ENCODE measurements at places on chromosomes 2 and 18.
A peak's percentile ranks its signal among the peaks of the same experiment; 100 is the strongest.

- no peak for DNase-seq
Measured at GRCh38 chr2:136185981-136186776, 68.2 kb upstream of the CXCR4 start.

DNA sequence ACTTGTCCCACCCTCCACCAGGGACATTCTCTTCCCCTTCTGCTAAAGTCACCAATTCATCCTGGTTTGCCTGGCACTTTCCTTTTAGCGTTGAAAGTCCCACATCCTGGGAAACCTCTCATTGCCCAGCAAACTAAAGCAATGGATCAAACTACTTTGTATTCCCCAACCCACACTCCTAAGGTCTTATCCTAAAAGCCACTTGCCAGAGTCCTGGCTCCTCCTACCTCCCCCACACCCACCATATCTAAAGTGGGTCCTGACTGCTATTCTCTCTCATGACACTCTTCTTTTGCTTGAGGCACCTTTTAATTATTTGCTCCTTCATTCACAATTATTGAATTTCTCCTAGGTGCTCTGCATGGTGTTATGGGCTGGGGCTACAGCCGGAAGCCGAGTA lies 40.6 kb downstream of the GKN2 start:
- DNase-seq, result no peak

GRCh38 chr2:130754811-130755210 lies 529 bp upstream of the AMER3 start:
- DNase-seq, result no peak

- no peak for DNase-seq
Measured at GRCh38 chr2:105781274-105781978, 36.7 kb downstream of the NCK2 start.

GRCh38 chr2:144032566-144032965 lies 487.4 kb downstream of the ZEB2 start:
- no peak for DNase-seq

DNA sequence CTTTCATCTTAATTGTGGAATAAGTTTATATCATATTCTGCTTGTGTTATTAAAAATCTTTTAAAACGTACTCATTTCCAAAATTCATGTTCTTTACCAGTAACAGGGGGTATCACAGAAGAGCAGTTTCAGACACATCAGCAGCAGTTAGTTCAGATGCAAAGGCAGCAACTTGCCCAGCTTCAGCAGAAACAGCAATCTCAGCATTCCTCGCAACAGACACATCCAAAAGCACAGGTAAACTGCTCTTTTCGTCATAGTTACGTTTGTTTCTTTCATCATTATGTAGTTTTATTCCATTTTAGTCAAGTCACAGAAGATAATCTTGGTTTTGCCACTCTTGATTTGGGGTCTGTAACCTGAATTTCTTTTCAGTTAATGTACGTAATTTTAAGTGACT lies 93.5 kb upstream of the KIF5C start:
- DNase-seq, result no peak

GRCh38 chr2:162022290-162022945 lies 51.6 kb downstream of the DPP4 start:
- DNase-seq, result no peak

DNA sequence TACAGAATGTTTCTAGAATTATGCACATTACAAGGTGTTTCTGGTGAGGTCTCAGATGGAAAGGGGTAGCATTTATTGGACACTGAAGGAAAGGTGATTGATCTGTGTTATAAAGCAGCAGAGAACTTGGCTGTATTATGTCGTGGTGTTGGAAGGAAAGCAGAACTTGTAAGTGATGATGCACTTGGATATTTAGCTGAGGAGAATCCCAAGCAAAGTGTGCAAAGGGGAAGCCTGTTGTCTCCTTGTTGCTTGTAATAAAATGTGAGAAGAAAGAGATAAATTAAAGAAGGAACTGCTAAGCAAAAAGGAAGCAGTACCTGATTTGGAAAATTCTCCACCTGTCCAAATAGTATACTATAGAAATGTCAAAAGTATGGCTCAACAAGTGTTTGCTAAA lies 12.2 kb upstream of the SCYGR5 start:
- DNase-seq, result no peak

DNA sequence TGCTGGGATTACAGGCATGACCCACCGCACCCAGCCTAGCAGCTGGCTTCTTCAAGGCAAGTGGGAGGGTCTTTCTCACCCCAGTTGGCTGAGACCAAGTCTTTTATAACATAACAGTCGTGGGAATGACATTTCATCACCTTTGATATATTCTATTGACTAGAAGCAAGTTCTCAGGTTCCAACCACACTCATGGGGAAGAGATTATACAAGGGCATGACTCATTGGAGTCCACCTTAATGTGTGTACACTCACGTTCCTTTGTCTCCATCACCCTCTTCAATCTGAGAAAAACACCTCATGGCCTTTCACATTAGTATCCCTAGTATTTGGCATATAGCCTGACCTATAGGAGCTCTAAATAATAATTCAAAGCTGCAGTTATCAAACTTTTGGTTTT lies 2.8 kb upstream of the BBS5 start:
- no peak for DNase-seq

GRCh38 chr2:47056868-47057686 lies 98.0 kb downstream of the STPG4 start:
- no peak for DNase-seq

- DNase-seq, result no peak
Measured at GRCh38 chr2:200658278-200658864, 72.6 kb downstream of the AOX1 start.

- no peak for DNase-seq
Measured at GRCh38 chr2:216064014-216064630, 17.5 kb downstream of the PECR start.

DNA sequence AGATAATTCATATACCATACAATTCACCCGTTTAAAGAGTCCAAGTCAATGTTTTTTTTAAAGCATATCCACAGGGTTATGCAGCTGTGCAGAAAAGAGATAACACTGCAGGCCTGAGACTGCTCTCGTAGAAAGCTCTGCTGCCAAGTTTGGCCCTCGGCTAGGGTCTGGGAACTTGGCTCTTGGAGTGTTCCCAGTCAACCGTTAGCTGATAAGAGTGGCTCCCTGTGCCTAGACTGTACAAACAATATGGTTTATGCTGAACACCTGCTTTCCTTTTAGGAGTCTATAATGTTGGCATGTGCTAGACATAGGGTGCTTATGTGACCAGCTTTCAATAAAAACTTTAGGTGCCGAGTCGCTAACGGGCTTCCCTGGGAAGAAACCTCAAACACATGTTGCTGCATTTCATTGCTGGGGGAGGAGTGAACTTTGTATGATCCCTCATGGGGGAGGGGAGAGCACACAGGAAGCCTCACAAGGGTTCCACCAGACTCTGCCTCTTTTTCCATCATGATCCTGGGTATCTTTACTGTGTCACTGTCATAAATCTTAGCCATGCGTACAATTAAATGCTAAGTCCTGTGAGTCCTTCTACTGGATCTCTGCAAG lies 34.7 kb downstream of the RFX8 start:
- no peak for DNase-seq

GRCh38 chr2:180322781-180323180 lies 315.7 kb upstream of the CWC22 start:
- no peak for DNase-seq

DNA sequence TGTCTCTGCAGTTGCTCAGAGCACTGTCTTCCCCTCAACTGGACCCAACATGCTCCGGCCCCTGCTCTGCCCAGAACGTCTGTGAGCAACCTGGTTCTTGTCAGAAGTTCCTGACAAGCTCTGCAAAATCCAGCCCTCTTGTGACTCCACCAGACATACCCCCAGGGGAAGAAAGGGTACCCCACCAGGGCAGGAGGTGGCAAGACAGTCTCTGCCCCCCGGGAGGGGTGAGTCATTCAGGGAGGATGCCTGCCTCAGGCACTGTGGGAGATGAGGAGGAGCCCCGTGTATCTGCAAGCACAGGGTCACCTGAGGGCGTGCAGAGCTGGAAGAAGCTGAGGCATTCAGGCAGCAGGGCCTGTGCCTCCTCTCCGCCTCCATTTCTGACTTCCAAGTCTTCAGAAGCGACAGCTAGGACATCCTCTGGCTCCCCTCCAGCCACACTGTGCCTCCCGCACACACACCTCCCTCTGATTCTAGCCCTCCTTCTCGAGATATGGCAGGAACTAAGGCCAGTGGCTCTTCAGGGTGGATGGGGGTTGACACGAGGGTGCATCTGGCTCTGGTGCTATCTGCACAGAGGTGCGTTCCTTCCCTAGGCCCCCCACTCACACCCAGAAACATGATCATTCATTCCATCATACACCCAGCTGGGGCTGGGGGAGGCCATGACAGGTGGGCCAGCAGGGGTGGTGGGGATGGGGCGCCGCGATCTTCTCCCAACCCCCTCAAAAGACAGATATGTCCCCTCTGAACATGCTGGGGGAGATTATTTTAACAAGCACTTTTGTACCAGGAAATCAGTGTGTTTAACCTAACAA lies 222.2 kb downstream of the CYP26B1 start:
- peak; percentile 30 for DNase-seq

GRCh38 chr2:223923976-223924375 lies 21.2 kb downstream of the WDFY1 start:
- DNase-seq, result no peak

DNA sequence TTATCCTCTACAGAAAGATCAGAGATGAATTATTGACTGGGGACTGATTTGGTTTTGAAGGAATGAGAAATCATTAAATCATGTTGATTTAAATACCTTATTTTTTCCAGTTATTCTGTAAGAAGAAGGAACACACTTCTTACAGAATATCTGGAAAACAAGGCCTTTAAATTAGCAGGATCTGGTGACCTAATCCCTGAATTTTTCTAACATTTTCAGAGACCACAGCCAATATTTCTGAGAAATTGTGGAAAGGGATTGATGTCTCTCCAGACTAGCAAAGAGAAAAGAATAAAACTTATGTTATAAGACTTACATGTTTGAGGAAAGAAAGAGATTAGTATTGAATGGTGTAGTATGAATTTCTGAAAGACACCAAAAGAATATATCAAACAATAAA lies 104.0 kb downstream of the KCNE4 start:
- DNase-seq, result no peak

DNA sequence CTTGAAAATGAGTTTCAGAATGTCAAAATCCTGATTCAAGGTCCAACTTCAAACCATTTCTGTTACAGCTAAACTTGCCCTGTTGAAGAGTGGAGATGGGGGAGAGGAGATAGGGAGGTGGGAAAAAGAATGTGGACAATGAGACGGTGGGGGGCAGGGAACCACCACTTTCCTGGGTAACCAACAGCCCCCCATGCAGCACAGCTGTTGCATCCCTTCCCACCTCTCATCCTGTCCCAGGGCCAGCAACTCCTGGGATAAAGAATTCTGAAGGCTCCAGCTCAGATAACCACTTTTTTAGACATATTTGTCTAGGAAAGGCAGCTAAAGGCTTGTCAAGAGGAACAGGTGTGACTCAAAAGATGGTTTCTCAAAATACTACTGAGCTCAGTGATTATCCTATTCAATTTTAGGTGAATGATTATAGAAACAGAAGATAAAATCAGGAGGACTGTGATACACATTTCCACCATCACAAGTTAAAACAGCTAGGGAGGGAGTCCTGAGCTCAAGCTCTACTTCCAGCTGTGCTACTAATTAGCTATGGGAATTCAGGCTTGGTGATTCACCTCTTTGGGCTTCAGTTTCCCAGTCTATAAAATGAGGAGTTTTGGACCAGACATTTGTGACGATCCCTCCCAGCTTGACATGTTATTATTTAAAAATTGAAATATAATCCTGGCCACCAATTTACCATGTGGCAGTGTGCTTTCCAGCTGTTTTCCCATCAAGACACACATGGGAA lies 36.3 kb downstream of the HDHD2 start:
- no peak for DNase-seq

DNA sequence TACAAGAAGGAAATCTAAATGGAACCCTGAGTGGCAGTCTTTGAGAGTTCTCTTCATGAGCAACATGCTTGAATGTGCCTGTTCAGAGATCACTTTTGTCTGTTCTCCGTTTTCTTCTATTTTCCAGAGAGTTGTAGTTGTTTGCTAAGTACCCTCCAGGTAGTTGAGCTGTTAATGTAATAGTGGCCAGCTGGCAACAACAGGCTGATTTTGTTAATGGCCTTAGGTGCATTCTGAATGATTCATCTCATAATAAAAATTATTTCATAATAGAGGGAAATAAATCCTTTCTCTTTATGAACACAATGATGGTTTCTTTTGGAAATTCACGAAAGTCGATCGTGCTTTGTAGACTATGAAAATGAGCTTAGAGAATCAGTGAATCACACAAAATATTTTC lies 136.8 kb downstream of the LRP1B start:
- DNase-seq, result no peak

- no peak for DNase-seq
Measured at GRCh38 chr2:1842945-1843344, 98.6 kb upstream of the PXDN start.

DNA sequence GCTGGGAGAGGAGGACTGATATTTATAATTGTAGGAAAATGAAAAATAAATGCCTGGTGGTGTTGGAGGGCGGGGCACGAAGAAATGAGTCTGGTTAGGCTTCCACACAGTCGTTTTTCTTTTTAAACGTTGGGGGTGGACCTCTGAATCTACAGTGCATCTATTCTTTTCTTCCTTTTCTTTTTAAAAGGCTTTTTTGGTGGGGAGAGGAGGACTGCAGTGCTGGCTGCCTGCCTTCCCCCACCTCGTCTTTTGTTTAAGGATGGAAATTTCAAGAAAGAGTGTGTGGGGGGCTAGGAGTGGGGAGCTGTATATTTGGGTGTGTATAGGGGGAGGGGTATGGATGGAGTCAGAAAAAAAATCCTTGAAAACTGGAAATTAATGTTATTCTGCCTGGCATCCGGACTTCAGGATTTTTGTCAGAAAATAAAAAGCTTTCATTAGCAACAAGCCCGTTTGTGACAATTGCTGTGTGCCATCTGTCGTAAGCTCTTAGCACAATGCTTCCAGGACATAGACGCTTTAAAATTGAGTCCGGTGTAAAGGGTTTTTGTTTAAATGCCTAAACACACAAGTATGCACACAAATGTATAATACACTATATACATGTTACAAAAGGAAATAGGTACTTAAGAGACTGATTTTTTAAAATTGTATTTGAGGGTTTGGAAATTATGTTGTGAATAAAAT lies 1.1 kb downstream of the MAP2 start:
- no peak for DNase-seq

- DNase-seq, result no peak
Measured at GRCh38 chr2:50385349-50385748, 646.6 kb downstream of the NRXN1 start.

- no peak for DNase-seq
Measured at GRCh38 chr2:67898595-67898994, 164.2 kb downstream of the C1D start.

DNA sequence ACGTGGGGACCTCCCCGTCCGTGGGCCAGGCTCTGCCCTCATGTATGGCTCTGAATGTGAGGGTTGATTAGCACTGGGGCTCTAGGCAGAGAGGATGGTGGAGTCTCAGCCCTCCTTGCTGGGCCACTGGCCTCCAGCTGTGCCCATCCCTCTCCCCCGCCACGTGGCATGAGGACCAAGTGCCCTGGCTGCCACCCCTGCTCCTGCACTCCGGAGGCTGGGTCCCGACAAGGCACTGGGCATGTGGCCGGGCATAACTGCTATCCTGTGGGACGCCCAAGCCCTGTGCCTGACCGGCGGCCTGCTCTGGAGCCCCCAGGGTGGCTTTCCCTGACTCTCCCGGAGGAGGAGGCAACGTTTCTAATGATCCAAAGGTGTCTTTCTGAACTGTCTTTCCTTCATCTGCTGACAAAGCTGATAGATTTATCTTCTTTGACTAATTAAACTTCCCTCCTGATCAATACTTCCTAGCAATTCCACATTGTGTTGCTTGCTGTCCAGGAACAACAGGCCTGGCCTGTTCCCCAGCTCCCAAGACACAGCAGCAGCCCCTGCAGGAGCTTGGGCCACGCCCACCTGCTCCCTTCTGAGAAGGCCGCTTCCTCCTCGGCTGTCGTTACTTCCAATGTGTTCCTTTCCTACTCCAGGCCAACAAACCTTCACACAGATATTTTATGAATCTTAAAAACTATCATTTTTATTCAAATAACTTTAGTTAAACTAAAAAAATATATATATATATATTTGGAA lies 132.0 kb downstream of the SNTG2 start:
- no peak for DNase-seq

All from activated naive CD4-positive, alpha-beta T cell treated with anti-CD3 and anti-CD28 coated beads, Interleukin-2, amount 50 U/mL, for 72 hours (primary cell).